ENCODE measurements at places on chromosomes 6 and 20. TPM values are rescaled to one million over a fixed set of nuclear protein-coding genes. Genes with fewer than 3 reads are reported as not detected.

DNA sequence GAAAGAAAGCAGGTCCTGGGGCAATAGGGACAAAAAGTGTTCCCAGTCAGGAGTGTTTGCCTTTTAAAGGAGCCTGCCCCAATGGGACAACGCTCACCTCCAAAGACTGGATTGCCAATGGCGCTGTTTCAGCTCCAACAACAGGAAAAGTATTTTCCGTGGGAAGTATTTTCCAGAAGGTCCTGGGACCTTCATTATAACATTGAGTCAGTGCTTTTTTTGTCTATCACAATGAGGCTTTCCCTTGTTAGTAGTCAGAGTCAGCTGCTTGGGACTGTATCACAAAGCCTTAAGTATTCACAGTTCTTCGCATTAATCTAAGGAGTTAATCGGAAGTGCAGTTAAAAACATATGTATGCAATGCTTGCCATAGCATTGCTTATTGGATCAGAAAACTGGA lies 17.3 kb downstream of the TRAF3IP2 start:
- H3K4me1 ChIP-seq: peaks cover 68% of the 10 kb centered on the region
- H3K27ac ChIP-seq: peak overlapping the region; percentile 59
- H3K27me3 ChIP-seq: no peaks in the 10 kb centered on the region
- DNase-seq: no peak
- H3K36me3 ChIP-seq: peaks cover 42% of the 10 kb centered on the region

SLC17A2 gene
- total RNA-seq: 0.21 TPM

MATN4 gene
- total RNA-seq: not detected

DNA sequence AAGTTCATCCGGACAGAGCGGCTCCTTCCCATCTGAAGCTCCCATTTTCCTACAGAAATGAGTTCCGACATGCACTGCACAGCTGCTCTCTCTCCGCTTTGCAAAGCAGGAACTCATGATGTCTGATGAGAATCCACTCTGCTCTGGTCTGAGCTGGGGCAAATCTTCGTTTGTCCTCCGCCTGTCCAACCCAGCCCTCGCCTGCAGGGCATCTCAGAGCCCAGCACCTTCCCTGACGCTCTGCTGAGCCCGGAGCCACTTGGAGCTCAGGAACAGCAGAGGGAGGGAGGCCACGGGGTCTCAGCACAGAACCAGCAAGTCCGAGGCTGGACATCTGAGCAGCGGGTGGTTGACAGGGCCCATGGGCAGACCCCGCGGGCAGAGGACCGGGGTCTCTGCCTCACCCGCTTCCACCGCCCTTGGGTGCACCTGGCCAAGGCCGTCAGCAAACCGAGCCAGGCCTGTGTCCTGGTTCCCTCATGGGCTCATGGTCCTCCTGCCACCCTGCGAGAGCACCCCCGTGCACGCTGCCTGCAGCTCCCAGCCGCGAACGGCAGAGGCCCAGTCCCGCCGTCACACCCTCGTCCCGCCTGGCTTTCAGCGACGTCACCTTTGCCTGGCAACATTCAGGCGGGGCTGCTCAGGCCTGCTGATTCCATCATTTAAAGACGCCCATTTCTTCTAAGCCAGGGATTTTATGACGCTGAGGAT lies 78.5 kb upstream of the BHLHE23 start:
- H3K4me1 ChIP-seq: no peaks in the 10 kb centered on the region
- no peak overlapping the region for H3K27ac ChIP-seq
- peaks cover 48% of the 10 kb centered on the region for H3K27me3 ChIP-seq

DNA sequence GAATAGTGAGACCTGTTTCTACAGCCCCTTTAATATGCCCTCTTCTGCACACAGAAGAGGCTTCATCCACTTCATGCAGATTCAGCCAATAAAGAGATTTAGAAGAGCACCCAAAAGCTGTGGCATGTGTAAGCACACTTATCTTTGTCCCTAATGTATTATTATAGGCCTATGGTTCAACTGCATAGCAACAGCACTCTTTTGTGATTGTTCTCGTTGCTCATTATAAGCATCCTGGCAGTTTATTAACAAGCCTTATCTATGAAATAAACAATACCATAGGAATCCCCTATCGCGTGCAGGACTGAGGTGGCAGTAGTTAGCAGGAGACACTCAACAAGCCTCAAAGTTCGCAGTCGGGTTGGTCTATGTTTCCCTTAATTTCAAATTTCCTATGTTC lies 138.5 kb upstream of the BEND6 start:
- no peak overlapping the region for H3K27ac ChIP-seq
- H3K4me1 ChIP-seq: peaks cover 29% of the 10 kb centered on the region
- no peaks in the 10 kb centered on the region for H3K27me3 ChIP-seq
- DNase-seq: no peak
- H3K4me3 ChIP-seq: no peak overlapping the region

DNA sequence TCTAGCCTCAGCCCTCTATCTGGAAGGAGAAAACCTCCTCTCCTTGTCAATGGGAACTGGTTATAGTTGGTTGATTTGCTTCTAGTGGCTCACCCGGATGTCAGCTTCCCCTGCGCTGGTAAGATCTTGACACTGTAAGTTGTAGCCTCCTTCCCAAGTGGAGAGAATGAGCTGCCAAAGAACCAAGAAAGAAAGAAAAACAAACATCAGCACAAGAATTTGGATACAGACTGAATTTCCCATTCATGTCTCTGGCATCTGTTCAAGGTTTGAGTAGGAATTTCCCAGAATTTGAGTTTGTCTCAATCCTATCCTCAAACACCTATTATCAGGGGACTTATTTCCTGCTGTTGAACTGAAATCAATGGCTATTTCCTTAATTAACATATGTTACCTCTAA lies 44.1 kb downstream of the ELOVL2 start:
- no peaks in the 10 kb centered on the region for H3K27me3 ChIP-seq
- H3K4me3 ChIP-seq: no peak overlapping the region
- peaks cover 7% of the 10 kb centered on the region for H3K4me1 ChIP-seq
- no peak for DNase-seq
- no peak overlapping the region for H3K27ac ChIP-seq

SLC22A1 gene
- 3.0 TPM for total RNA-seq

NOX3 gene
- not detected for total RNA-seq

PPIL6 gene
- 3.4 TPM for total RNA-seq

DNA sequence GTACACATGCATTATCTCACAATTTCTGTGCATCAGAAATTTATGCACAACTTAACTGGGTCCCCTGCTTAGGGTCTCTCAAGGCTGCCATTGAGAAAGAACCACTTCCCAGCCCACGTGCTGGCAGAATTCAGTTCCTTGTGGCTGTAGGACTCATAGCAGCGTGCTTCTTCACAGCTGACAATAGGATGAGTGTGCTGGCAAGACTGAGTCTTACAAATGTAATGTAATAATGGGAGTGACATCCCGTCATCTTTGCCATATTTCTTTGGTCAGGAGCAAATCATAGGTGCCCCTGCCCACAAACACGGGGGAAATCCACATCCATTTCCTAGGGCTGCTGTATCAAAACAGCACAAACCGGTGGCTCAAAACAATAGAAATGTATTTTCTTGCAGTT lies 77.4 kb downstream of the FIG4 start:
- no peaks in the 10 kb centered on the region for H3K4me1 ChIP-seq
- H3K27me3 ChIP-seq: no peaks in the 10 kb centered on the region
- no peak for DNase-seq

- peaks cover 15% of the 10 kb centered on the region for H3K4me1 ChIP-seq
- no peak for DNase-seq
- no peaks in the 10 kb centered on the region for H3K36me3 ChIP-seq
- no peak overlapping the region for H3K27ac ChIP-seq
- H3K4me3 ChIP-seq: no peak overlapping the region
Observed at GRCh38 chr20:46837083-46837482, 57.6 kb upstream of the EYA2 start.

All from type B pancreatic cell (in vitro differentiated cells).